Activated CD8-positive, alpha-beta T cell treated with anti-CD3 and anti-CD28 coated beads, Interleukin-2, amount 10 ng/mL, durations not matched to agents 7 days and 5 days (primary cell): ENCODE measurements at places on chromosomes 12 and 14.

GRCh38 chr12:75478116-75478794, 2.3 kb upstream of the GLIPR1 start:
- DNase-seq, result peak; percentile 60

- DNase-seq, result no peak
These were observed 97.7 kb upstream of the IFNG-AS1 start for GRCh38 chr12:67891596-67891995.

DNA sequence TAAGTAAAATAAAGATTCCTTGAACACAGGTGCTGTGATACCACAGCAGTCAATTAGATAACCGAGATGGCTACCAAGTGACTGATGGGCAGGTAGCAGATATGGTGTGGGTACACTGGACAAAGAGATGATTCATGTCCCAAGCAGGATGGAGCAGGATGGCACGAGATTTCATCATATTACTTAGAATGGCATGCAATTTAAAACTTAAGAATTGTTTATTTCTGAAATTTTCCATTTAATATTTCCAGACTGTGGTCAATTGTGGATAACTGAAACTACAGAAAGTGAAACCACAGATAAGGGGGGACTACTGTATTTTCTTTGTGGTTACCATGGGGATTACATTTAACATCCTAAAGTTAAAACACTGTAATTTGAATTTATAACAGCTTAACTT, 7.5 kb upstream of the ZFP36L1 start:
- DNase-seq, result no peak

GRCh38 chr12:79925492-79925891, 9.4 kb downstream of the PPP1R12A start:
- no peak for DNase-seq

DNA sequence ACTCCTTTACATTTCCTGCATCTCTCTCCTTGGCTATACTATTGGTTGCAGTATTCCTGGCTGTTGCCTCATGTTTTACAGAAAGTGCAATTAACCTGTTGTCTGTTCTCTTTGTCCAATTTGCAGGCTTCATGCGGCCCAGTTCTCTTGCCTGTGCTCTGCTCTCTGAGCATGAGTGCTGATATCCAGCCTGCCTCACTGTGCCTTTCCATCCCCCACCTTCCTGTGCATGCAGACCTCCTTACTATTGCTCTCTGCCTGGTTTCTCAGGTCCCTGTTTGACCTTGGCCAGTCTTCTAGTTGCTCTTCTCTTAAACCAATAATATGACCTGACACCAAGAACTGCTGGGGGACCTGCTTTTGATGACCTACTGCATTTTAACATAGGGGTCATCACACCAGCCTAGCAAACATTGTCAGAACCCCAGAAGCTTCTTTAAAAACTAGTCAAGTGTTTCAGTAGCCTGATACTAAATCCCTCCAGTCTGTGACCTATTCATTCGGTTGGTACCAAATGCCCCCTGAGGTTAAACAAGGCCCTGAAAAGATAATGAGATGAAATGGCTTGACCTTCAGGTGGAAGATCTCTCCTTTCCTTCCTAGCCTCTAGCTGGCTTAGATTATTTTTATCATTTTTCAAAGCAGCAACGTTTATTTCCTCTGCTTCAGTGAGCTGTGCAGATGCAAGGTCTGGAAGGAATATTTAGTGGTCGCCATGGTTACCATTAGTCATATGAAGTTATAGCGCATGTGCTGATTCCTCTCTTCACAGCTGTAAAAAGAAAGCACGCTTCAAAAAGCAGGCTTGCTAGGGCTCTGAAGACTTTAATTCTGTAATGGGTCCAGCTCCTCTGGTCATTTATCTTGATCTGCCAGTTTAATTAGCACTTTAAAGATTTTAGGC, 216.5 kb downstream of the PHLDA1 start:
- DNase-seq, result no peak

DNA sequence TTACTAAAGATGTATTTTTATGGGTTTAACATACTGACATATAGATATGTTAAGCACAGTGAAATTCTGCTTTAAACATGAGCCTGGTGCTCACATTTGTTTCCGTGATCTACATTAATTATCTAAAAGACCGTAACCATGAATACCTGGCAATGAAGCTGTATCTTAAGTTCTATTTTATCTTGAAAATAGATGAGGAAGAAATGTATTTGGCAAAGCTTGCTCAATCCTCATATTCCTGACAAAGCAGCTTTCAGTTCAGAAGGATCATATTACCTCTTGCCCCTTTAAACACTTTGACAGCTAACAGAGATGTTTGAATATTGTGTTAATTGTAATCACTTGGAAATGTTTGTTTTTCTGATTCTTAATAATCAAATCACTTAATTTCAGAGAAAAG, 9.8 kb downstream of the EPYC start:
- DNase-seq, result no peak

GRCh38 chr12:112179341-112179740, 54.0 kb downstream of the TRAFD1 start:
- DNase-seq, result no peak

DNA sequence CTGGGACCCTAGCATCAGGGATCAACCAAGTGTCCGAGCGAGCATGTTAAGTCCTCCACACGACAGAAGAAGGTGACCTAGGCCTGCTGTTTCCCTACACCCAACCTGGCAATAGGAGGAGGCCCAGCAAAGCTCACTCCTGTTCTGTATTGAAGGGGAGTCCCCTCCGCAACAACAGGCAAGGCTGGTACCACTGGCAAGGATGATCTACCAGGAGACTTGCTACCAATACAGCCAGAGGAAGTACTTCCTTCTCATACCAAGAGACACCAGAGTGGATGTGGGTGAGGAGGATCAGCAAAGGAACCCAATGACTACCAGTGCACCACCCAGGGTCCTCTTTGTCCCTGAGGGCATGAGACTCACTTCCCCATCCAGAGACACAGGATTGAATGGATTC, 4.9 kb downstream of the KLRC1 start:
- no peak for DNase-seq

DNA sequence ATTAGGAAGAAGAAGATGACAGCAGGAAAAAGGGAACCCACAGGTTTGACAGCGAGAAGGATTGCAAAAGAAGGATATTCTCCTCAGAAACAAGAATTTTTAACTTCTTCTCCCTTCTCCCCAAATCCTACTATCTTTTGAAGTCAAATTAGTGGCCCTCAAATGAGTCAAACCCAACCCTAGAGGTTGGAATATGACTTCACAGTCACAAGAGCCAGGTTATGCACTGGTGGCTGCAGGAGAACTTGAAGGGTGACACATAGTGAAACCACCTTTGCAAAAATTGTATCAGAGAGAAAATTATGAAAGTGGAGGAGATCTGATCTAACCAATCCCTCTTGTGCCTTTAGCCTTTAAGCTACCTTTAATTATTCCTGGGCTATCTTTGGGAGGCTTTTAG, 386.2 kb upstream of the CCDC196 start:
- DNase-seq, result no peak

GRCh38 chr12:91182636-91183455, at the start of gene DCN:
Gene DCN (minus strand): TSS chr12:91182817. CDS start chr12:91178552, 4,265 bp downstream.
- DNase-seq, result no peak

- peak; percentile 76 for DNase-seq
These were observed 46.1 kb downstream of the CYP46A1 start for GRCh38 chr14:99729991-99730875.

DNA sequence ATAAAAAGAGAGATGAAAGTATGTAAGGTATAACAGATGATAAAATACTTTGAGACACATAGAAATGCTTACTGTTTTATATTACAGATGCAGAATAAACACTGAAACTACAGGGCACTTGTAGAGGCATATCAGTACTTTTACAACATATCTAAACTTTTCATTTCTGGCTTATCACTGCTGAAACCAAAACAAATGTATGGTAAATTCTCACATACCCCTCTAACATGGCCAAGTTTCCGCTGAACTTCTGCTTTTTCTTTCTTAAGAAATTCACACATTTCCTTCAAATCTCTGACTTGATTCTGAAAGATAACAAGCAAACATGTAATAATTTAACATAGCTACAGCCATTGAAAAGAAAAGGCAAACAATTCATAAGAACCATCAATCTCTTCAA, 33.3 kb upstream of the C12orf50 start:
- DNase-seq, result no peak

- no peak for DNase-seq
These were observed 269.8 kb downstream of the TMEM132C start for GRCh38 chr12:128536810-128537209.
